B cell (primary cell): ENCODE measurements at places on chromosomes 2 and 18. TPM values are rescaled to one million over a fixed set of nuclear protein-coding genes. Genes with fewer than 3 reads are reported as not detected.

DNA sequence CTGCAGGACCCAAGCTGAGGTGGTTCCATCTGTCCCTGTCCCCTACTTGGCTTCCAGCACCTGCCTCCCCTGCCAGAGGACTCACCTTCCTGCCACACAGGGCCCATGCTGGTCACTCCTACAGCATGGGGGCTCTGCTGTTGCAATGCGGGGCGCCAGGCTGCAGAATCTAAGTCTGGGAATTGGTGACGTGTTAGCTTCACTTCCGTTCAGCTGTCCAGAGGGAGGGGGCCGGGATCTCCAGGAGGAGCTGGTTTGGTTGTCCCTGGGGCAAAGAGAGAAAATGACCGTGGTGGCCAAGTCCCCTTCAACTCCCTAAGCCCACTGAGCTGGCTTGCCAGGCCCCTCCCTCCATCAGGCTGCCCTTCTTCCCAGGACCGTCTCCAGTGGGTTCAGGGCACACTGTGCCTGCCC lies 69.5 kb downstream of the IL1R2 start:
- DNase-seq, result no peak

GRCh38 chr18:57422313-57422872 lies 12.8 kb upstream of the ONECUT2 start:
- no peak for DNase-seq

DNA sequence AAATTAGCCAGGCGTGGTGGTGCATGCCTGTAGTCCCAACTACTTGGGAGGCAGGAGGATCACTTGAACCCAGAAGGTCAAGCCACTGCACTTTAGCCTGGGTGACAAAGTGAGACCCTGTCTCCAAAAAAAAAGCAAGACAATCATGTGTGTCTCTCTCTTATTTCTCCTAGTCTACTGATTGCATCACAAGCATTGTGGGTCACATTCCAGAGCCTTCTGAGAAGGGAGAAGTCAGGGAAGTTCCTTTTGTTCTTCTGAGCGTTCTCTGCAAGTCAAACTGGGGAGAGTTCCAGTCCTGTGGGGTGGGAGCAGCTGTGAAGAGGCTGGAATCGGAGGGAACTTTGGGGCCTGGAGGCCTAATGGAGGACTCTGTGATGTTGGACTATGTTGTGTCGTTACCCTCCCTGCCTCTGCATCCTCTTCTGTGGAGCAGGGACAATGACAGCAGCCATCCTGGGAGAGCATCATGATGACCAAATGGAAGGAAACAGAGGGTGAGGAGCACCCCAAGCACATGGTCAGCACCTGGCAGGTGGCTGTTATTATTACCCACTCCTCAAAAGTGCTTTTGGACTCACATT lies 115.4 kb downstream of the MRO start:
- no peak for DNase-seq

- no peak for DNase-seq
Measured at GRCh38 chr18:33034945-33035344, 262.1 kb upstream of the KLHL14 start.

DNA sequence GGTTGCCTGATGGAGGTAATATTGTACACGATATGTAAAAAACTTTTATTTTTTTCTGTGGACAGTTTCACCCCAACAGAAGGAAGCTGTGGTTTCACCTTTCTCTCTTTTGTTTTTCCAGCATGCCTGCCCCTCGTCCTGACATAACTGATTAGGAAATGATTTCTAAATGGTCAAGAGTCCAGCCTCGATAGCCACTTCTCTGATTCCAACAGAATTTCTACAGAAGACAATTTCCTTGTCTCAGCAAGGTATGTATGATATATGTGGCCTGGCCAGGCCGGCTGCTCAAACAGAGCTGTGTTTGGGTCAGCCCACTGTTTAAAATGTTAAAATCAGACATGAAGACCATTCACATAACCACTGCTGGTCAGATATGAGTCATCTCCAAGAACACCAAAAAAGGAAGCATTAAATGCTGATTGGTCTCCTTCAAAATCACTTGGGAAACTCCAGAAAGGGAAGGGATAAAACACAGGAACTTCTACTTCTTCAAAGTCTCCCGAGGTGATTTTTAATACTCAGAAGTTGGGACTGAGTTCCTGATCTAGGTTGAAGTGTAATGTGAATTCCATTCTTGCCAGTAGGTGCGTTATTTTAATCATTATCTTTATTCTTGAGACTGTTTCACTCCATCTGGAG lies 22.3 kb downstream of the ATP8B1 start:
- no peak for DNase-seq

- DNase-seq, result peak; percentile 43
Measured at GRCh38 chr2:130390460-130391057, 34.7 kb downstream of the PTPN18 start.

- DNase-seq, result no peak
Measured at GRCh38 chr2:48434101-48434500, 95.9 kb upstream of the STON1 start.

DNA sequence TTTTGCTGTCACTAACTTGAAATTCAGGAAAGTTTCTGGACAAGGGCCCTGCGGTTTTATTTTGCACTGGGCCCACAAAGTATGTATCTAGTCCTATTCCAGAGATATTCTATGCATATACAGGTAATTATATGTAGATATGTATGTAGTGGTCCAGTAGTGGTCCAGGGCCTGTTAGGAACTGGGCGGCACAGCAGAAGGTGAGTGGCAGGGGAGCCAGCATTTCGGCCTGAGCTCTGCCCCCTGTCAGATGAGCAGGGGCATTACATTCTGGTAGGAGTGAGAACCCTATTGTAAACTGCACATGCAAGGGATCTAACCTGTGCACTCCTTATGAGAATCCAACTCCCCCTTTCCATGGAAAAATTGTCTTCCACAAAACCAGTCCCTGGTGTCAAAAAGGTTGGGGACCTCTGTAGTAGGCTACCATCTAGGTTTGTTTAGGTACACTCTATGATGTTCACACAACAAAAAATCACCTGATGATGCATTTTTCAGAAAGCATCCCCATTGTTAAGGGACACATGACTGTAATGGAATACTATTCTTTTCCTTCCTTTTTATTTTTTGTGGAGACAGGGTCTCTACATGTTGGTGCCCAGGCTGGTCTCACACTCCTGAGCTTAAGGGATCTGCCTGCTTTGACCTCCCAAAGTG lies 2.8 kb upstream of the PPP4R3B start:
- DNase-seq, result peak; percentile 28

DNA sequence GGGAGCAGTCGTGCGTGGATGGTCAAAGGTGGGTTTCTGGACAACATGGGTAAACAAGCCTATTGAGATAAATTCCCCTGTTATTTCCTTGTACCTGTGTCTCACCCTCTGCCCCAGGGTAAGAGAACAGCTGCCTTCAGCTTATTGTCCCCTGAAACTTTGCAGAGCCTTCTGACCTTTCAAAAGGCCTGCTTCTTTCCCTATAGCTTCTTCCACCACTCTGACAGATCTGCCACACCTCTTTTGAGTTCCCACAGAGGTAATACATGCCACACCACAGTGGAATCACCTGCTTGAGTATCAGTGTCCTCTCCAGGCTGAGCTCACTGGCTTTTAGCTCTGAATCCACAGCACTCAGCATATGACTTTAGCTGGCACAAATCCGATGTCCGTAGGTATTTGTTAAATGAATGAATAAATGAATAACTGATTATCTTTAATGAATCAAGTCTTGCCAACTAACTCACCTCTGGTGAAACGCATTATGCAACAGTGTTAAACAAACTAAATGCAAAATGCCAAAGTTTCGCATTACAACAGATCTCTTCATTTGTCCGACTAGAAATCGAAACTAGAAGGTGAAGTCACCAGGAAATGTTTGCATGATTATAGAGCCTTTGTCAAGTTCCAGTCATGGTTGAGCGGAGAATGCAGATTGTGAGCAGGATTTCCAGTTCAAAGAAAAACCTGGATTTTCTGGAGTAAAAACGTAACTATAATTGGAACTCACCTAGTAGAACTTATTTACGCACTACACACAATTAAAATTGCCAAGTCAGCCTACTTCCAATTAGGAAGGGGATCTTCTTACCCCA lies 16.4 kb downstream of the DYNAP start:
- no peak for DNase-seq

DNA sequence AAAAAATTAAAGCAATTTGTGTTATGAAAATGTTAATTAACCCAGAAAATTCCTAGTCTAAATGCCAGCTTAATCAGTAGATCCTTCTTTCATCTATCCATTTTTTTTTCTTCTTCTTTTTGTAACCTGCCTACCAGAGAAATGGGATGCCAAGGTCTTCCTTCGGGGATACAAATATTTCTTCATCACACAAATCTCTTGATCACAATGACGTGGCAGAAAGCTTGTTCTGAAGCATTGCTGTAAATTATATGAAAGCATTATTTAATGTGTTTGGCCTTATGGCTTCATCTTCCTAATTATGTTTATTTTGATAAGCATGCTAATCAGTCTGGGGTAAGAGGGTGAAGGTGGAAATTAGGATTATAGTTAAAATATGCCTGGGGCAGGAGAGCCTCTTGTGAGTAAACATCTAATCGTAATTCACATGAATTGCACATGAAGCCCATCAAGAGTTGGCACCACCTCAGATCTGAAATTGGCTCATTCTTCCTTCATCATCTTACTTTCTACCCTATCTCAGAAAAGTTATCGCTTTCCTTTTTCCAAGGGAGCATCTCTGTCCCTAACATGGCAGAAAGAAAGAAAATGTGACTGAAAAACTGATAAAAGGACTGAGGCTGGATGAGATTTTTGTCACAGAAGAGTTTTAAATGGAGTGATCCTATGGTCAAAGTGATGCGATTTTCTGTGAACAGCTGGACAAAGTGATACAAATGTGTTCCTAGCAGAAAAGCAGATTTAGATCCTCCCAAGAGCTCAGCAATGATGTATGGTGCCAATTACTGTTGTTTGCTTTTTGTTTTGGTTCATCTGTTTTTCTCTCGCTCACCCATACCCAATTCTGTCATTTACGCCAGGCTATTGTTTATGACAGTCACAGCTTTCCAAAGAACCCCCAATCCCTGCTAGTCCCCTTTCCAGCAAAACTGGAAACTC lies 76.9 kb upstream of the PMAIP1 start:
- no peak for DNase-seq

DNA sequence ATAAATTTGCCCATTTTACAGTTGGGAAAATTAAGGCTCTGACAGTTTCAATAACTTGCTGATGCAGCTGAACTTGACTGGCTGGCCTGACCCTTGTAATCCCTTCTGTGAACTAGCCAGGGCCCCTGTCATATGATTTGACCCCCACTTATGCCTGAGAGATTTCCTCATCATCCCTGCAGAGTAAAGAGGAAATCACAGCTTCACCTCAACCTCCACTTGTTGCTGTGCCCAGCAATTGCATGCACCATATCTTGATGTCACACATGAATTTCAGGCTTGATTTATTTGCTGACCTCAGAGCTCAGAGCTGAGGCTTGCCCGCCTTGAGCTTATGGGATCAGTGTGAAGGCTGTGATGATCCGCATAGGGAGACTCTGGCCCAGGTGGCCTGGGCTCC lies 108.1 kb downstream of the ACOXL start:
- DNase-seq, result no peak

DNA sequence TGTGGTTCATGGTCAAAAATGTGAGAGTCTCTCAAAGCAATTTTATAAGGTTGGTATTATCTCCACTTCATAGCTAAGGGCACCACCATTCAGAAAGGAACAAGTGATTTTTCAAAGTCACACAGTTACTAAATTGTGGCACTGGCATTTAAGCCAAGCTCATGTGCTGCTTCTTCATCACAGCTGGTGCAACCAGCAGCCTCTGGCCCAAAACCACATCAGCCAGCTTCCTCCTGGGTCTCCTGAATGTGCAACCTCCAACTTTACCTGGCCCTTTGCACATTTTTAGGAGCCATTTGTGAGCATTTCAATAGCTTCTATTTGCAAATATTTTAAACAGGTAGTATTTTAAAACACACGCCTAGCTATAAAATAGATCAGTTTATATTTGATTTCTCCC lies 293.7 kb downstream of the BCL11A start:
- no peak for DNase-seq

TUBB8B gene
- total RNA-seq, result 0.49 and 0.95 TPM in 2 replicates

TMEM37 gene
- not detected in 2 replicates for total RNA-seq

LIMS4 gene
- total RNA-seq, result 0.47 and 0.49 TPM in 2 replicates

DNA sequence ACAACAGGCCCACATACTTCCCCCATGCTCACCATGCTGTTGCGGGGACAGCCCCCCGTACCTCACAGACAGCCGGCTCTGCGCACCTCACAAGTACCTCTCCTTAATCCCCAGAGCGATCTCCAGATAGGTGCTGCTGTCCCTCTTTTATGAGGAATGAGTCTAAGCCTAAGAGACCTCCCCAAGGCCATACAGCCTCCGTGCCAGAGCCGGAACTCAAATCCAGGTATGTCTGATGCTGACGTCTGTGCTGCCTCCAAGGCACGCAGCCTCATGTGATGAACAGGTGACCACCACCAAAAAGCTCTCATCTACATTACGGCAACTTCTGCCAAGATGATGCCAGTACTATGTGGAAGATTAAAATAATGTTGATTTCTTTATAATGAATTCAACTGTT lies 85.2 kb downstream of the EIPR1 start:
- DNase-seq, result no peak

GRCh38 chr2:19454125-19454524 lies 95.7 kb upstream of the OSR1 start:
- DNase-seq, result no peak

- DNase-seq, result no peak
Measured at GRCh38 chr2:65594150-65594549, 161.8 kb upstream of the SPRED2 start.

- no peak for DNase-seq
Measured at GRCh38 chr2:242034996-242035814, 165.7 kb downstream of the RTP5 start.

DNA sequence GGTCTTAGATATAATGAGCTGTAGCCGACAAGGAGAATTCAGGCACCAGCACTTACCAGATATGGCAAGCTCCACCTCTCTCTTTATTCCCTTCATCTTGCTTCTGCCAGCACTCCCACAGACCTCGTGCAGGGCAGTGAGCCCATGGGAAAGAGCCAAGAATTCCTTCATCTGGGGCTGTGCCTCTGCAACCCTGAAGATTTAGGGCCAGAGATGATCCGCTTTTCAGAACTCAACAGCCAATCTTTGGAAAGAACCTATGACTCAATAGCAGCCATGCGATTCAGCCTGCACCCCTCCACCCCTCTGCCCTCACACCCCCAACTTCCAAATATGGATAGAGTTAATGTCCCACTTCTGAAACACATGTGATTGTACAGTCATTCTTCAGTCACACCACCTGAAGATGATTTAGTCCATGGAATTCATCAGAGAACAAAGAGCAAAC lies 533.7 kb upstream of the TNP1 start:
- DNase-seq, result no peak

DNA sequence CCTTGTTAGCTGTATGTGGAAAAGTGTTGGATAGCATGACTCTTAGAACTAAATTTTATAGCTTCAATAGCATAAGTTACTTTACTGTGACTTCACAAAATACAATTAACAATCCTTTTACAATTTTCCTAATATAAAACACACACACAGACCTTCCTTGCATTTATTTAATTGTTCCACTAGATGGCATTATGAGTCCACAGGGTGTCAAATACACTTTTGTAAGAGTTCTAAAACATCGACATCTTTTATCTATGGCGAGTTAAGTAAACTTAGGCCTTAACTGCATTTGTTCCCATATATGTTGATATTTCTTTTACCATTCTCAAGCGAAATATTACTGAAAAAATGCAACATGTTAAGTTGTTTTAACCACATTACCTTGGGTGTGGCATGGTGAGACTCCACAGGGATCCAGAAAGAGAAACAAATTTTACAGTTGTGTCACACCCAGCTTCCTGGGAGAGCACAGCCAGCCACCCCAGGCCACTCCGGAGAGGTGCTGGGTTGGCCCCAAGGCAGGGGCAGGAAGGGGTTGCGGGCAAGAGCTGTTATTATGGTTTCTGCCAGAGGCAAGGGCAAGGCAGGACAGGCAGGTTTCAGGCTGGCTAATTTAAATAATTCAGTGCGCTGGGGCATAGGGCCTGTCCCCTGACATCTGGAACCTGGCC lies 312.4 kb upstream of the MC4R start:
- DNase-seq, result no peak
